ENCODE measurements at places on chromosomes 16 and 17.

DNA sequence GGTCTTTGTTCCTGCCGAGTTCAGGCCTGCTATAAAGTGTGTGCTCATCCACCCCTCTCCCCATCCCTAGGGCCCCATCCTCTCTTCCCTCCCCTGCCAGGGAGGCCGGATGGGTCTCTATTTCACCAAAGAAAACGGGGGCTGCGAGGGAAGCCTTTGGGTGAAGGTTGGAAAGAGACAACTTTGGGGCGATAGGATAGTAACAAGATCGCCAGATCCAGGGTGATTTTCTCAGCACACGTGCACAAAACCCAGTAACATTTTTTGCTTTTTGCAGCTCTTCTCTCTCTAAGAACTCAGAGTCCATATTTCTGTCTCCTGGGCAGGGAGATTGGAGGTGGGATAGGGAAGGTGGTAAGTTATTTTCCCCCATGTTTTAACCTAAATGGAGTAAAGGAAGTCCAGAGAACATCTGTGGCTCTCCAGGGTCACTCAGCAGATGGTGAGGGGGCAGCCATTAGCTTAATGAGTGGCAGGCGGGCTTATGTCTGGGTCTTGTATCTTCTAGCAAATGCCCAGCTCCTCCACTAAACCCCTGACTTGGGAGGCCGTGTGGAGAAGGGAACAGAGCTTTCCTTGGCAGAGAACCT, 6.9 kb downstream of the CCR7 start:
- no peak for DNase-seq

GRCh38 chr17:74712756-74713155, at the start of gene CD300LF:
Gene CD300LF (minus strand): TSS chr17:74712923. CDS start chr17:74712866, 57 bp downstream.
- DNase-seq = no peak

- DNase-seq = no peak
These were observed 35.0 kb upstream of the ZNF423 start for GRCh38 chr16:49890876-49891275.

DNA sequence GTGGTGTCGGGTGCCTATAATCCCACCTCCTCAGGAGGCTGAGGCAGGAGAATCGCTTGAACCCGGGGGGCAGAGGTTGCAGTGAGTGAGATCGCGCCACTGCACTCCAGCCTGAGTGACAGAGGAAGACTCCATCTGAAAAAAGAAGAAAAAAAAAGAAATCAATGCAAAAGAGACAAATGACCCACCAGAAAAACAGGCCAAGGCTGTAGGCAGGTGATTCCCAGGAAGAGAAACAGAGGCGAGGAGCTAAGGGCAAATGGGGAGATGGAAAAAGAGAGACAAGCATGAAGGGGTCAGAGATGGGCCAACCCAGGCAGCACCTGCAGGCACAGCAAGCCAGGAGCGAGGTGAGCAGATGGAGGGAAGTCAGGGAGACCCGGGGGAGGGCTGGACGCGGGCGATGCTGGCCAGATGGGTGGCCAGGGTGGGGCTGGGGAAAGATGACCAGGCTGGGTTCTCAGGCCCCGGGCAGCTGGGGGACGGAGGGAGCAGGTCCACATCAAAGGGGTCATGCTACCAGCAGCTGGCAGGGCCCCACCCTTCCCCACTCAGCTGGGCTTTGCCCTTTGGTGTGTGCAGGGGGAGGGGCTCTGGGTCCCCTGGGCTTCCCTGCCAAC, 25.5 kb downstream of the MYBBP1A start:
- no peak for DNase-seq

DNA sequence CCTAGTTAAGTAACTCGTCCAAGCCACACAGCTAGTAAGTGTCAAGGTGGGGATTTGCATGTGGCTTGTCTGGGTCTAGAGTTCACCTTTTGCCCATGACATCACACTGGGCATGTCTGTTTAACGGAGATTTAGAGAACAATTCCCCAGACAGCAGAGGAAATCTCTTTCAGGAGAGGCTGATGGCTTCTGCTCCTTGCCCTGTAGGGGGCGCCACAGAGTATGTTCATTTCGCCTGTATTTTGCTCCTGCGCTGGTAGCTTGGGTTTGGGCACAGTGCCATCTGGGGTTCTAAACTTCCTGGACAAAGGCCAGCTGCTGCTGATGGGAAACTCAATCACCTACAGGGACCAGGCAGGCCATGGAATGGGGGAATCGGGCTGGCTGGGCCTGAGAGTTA, 20.4 kb downstream of the OTOA start:
- DNase-seq = no peak

DNA sequence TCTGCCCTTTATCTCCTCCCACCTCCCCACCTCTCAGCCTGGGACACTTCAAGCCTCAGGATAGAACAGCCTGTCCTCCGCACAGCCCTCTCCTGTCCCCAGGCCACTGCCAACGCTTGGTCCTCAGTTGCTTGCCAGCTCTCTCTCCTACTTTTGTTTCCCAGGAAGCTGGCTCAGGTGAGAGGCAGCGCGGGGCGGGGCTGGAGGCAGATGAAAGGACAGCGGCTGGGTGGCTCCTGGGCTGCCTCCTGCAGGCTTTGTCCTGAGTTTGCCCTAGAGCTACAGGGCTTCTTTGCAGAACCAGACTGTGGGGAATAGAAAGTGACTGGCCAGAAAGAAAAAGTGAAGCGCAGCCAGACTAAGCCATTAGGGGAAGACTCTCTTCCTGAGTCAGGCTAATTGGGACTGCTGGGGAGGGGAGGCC, 48.2 kb upstream of the CDC42EP4 start:
- DNase-seq = no peak

DNA sequence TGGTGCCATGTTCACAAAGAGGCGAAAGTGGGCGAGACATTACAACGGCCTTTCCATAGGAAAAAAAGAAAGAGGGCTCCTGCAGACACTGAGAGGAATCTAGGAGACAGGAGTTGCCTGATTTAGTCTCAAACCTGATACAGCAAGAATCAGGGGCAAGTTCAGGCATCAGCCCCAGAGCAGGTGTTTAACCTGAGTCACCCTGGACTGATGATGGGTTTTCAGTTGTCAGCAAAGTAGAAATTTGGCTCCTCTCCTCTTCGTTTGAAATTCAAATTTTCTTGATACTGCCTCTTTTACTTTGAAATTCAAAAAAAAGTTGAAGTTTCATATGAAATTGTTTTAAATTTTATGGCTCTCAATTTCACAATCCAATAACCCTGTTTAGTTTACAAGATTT, 189.5 kb downstream of the ABCC12 start:
- no peak for DNase-seq

- no peak for DNase-seq
These were observed 30.2 kb downstream of the SALL1 start for GRCh38 chr16:51120730-51121347.

GRCh38 chr17:78362671-78363070, 2.8 kb upstream of the SOCS3 start:
- no peak for DNase-seq

DNA sequence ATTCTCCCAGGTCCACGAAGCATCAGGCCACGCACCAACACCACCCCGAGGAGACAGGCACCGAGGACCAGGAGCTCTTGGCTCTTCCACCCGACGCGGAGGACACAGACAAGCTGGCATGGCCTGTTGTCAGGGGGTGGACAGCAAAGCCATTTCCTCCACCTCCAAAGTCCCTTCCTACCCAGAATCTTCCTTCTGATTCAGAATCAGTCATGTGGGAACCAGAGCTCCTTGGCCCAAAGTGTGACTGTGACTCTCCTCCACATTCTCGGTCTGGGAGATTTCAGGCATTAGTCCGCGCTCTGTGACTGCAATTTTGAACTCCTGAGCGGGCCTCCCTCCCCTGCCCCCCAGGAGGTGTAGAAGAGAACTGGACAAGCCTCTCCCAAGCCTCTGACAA, 9.2 kb downstream of the DNAH17 start:
- DNase-seq = no peak

- DNase-seq = no peak
These were observed 22.1 kb downstream of the EMP2 start for GRCh38 chr16:10558305-10558704.

- DNase-seq = no peak
These were observed 66.6 kb downstream of the WSB1 start for GRCh38 chr17:27360507-27360906.

- no peak for DNase-seq
These were observed 1.1 kb upstream of the PLEKHG4 start for GRCh38 chr16:67277999-67278772.

- no peak for DNase-seq
These were observed 55.1 kb downstream of the SRCIN1 start for GRCh38 chr17:38550661-38551060.

DNA sequence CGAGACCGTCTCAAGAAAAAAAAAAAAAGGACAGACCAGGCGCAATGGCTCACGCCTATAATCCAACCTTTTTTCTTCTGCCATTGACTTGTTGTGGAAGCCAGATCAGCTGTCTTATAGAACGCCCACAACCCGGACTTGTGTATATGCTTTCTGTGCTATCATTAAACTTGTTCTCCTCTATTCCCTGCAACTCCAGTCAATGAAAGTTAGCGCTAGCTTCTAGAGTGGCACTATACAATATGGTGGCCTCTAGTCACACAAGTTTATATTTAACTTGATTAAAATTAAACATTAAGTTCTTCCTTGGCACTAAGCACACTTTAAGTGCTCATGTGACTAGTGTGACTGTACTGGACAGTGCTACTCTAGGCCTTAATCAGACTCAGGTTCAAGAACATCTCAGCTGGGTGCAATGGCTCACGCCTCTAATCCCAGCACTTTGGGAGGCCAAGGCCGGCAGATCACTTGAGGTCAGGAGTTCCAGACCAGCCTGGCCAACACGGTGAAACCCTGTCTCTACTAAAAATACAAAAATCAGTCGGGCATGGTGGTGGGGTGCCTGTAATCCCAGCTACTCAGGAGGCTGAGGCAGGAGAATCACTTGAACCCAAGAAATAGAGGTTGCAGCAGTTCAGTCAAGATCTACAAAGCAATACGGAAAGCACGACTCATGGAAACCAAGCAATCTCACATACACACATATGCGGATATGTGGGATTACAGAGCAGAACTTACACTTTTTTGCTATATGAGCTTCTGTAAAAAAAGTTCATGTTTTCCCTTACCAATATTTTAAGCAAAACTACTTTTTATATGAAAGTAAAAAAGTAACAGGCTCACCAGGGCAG, 18.8 kb upstream of the GLG1 start:
- DNase-seq = no peak

- DNase-seq = no peak
These were observed 2.1 kb downstream of the CCL4L2 start for GRCh38 chr17:36212966-36213365.

DNA sequence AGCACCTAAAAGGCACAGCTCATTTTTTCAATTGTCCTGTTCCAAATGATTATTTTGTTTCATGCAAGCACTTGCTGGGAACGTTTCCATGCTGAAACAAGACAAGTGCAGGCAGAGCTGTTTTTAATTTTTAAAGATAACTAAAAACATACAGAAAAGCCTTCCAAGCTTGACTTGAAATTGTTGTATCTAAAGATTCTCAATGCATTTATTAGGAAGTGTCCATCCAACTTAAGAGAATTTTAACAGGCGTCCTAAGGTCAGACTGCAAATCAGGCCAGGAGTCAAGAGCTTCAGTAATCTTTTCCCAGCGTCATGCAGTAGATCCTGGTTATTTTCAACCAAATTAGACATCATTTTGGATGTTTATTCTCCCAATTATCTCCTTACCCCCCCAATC, 702.8 kb downstream of the KCNJ2 start:
- no peak for DNase-seq

DNA sequence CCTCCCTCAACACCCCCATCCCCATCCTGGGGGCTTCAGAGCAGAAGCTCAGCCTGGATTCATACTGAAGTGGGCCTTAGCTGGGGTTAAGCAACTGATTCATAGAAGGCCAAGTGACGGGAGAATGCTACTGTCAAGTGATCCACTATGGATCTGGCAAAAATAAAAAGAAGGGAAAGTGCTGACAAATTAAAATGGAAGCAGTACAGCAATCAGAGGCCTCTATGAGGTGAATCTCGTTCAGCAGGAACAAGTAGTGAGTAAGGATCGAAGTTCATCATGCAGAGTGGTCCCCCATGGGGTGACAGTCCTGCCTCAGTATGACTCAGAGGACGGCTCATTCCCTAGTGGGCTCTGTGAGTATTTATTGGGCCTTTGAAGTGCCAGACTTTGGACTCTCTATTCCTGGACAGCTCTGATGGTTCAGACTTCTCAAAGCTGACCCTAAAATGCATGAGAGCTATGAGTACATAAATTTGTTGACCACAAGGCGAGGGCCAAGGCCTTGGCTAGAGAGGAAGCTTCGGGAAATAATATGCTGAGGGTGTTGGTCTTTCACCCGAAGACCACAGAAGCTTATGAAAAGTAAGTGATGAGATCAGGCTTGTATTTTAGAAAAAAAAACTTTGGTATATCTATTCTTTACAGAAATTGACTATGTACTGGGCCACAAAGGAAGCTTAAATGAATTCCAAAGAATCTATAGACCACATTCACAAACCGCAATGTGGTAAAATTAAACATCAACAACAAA, 5.3 kb upstream of the NSMCE1 start:
- DNase-seq = no peak

DNA sequence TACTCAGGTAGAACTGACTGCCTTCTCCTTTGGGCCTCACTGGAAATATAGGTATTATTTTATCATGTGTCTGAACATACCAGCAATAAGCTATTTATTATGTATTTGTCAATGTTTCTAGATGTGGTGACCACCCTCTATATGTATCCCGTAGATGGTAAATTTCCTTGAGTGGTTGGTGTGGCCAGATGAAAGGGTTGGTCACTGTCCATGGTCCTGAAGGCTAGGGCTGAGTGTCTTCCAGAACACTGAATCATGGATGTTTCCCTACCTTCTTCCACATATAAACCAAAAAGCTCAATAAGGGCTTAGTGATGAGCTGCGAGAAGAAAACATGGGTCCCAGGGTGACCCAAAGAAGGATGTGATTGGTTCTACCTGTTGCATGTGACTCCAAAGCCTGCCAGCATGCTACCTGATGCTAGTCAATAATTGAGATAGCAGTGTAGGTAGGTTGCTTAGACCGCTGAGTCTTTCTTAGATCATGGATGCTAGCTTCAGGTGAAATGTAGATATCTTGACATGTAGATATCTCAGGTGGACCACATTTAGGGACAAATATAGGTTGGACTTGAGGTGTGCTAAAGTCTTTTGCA, 150.3 kb downstream of the ASIC2 start:
- DNase-seq = no peak

- no peak for DNase-seq
These were observed 69.9 kb downstream of the IRX5 start for GRCh38 chr16:55000595-55000994.

- no peak for DNase-seq
These were observed 69.8 kb upstream of the WSCD1 start for GRCh38 chr17:6000426-6000825.

GRCh38 chr17:79029327-79030009, 5.5 kb downstream of the C1QTNF1 start:
- DNase-seq = no peak

GRCh38 chr16:12871784-12872183, 29.6 kb upstream of the SHISA9 start:
- DNase-seq = no peak

GRCh38 chr16:50670476-50670875, 10.6 kb downstream of the SNX20 start:
- no peak for DNase-seq

- DNase-seq = no peak
These were observed 42.3 kb downstream of the C16orf82 start for GRCh38 chr16:27108826-27109665.

DNA sequence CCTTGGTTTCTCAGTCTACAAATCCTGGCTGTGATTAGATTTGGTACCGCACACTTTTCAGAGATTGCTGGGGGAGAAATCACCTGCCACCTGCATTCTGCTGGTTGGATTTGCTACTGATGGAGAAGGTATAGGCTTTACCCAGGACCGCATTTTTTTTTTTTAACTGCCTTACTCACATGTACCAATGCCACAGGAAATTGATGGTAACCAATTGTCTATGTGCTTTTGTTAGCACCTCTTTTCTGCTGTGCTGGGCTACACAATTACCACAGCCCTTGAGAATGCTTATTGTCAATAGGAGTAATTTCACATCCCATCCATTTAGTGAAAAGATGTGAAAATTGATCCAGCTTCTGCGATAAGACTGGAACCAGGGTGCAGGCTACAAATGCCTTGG, 74.4 kb upstream of the TANC2 start:
- no peak for DNase-seq

Data from esophagus squamous epithelium (tissue), 5 donors.